Cortex of kidney (tissue), 1 donor: ENCODE measurements at places on chromosomes 12 and 14.

- DNase-seq: no peak
Measured at GRCh38 chr12:101619858-101620761, 25.3 kb downstream of the MYBPC1 start.

DNA sequence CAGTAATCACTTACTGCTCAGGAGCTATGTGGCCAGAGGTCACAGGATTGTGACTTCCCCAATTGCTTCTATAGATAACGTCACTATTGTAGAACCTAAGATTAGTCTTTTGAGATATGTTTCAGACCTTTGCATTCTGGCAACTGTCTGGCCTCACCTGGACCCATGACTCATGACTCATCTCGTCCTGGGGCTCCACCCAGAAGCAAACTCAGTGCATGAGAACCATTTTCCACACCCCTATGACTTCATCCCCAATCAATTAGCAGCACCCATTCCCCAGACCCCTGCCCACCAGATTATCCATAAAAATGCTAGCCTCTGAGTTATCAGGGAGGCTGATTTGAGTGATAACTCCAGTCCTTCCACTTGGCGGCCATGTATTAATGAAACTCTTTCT is 186.9 kb downstream of the EMP1 start:
- DNase-seq: no peak

DNA sequence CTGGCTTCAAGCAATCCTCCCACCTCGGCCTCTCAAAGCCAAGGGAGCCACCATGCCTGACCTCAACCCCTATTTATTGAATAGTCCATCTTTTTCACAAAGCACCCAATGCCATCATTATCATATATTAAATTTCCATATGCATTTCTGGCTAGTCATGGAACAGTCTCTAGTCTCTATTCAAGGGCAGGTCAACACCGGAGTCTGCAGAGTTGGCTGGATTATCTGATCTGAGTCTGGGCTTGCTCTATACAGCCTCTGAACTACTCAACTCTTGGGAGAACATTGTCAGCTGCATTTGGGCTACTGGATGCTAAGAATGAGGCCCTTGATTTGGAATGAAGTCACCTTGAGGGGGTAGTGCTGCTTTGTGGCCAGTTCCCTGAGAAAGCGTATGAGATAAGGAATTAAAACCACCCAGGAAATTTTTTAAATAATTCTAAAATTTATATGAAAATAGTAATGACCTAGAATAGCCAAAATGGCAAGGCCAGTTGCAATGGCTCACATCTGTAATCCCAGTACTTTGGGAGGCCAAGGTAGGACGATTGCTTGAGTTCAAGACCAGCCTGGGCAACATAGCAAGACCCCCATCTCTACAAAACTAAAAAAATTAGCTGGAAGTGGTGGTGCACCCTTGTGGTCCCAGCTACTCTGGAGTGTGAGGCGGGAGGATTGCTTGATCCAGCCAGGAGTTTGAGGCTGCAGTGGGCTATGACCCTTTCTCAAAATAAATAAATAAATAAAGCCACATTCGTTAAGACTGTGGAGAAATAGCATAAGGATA is 6.9 kb upstream of the NAA25 start:
- no peak for DNase-seq

GRCh38 chr12:47562201-47562600 is 143.6 kb downstream of the RPAP3 start:
- no peak for DNase-seq

- DNase-seq: no peak
Measured at GRCh38 chr14:55706365-55706684, 126.3 kb downstream of the KTN1 start.

- no peak for DNase-seq
Measured at GRCh38 chr12:23816394-23816851, 133.0 kb downstream of the SOX5 start.

- no peak for DNase-seq
Measured at GRCh38 chr12:12156828-12157227, 86.1 kb downstream of the BCL2L14 start.

GRCh38 chr12:18153826-18154225 is 63.8 kb upstream of the RERGL start:
- DNase-seq: no peak

DNA sequence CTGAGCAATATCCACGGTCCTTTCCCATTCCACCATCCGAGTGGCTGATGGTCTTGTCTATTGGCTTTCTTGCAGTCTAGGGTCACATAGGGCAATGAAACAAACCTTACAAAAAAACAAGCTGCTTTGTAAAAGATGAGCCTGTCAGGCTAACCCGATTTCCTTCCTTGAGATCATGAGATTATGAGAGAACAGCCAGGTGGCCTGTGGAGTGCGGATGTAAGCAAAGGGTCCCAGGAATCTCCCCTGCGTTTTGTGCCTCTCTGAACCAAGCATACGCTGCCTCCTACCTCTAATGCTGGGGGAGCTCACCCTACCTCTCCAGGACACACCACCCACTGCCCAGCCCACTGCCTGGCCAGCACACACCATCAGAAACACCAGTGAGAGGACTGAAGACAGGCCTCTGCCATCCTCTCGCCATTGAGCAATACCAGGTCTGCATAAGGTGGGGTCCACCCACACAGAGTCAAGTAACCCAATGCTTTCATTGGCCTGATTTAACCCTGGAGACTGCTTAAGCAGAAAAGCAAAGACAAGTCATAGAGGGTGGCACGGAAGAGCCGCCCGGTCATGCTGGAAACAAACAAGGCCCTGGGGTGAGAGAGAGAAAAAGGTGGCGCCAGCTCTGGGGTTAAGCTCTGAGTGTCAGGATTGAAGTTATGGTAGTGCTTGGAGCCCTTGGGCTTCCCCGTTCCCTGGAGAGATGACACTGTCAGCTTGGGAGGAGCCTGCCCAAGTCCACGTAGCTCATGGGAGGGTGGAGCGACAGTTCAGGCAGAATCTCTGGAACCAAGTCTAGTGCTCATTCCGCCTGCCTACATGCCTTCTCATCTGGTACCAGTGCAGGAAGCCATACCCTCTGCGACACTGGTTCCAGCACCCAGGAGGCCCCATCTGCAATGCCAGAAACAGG is 46.6 kb downstream of the CALM1 start:
- DNase-seq: no peak

DNA sequence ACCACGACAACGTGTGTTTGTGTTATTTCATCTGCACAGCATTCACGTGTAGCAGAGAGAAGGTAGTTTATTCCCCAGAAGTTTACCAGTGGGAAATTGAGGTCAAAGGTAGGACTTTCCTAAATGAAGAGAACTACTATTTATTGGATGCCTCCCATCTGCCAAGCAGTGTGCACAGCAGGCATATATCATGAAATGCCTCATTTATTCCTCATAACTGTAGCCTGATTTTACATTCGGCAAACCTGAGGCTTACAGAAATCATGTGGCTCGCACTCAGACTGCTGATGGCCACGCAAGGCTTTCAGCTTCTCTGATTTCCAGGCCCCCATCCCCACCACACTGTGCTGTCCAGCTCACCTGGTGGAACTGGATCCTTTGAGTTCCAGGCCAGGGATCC is 33.5 kb downstream of the NTF3 start:
- no peak for DNase-seq

DNA sequence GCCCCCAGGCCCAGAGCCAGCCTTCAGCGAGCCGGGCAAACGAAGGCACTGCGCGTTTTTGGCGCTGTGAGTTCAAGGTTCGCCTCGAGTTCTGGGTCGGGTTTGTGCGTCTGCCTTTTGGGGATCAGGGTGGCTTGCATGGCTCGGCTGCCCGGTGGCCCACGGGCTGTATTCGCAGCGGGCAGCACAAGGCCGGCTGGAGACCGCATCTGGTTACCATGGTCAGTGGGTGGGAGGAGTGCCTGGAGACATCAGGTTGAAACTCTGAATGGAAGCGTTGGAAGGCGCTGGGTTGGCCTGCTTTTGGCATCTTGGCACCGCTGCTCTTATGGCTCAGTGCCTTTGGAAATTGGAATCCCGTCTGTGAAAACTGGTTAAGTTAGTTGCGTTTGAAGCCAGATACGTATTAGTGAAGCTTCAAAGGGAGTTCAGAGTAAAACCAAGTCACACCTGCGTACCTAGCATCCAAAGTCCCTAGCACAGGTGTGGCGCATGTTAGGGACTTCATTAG is 50.9 kb downstream of the SNAPC1 start:
- DNase-seq: no peak

GRCh38 chr12:95074766-95075165 is 1.3 kb upstream of the NR2C1 start:
- DNase-seq: no peak

DNA sequence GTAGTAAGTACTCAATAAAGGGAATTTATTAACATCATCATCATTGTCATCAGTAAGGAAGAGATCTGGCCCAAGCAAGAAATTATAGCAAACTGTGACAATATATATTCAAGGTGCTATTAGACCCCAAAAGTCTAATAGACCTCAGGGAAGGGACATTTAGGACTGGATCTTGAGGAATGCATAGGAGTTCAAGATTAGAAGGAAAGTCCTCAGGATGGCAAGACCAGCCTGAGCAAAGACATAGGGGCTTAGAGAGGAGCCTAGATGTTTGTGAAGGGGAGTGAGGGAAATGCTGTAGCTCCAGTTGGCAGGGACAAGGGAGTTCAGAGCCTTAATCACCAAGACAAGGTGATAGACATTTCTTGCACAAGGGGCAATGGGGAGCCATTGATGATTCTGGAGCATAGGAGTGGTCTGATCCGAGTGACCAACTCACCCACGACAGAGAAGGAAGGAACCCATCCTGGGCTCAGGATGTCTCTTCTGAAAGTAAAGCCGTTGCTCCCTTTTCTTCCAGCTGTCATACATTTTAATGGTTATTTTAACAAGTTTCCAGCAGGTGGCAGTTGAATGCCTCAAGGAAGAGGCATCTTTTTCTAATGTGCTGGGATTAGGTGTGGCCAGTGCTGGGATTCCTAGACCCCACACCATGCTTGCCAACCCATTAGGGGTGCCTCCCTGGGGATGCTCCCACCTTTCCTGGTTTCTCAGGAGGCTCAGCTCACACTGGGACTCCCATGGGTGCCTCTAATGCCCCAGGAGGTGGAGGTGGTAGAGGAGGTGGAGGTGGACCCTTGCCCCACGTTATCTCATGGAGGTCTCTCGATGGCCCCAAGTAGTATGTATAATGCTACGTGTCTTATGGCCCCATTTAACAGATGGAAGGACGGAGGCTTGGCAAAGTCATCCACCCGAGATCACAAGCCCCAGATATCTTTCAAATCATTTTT is 37.8 kb downstream of the PHETA1 start:
- no peak for DNase-seq

GRCh38 chr14:105181549-105182295 is 610 bp upstream of the NUDT14 start:
- DNase-seq: no peak

DNA sequence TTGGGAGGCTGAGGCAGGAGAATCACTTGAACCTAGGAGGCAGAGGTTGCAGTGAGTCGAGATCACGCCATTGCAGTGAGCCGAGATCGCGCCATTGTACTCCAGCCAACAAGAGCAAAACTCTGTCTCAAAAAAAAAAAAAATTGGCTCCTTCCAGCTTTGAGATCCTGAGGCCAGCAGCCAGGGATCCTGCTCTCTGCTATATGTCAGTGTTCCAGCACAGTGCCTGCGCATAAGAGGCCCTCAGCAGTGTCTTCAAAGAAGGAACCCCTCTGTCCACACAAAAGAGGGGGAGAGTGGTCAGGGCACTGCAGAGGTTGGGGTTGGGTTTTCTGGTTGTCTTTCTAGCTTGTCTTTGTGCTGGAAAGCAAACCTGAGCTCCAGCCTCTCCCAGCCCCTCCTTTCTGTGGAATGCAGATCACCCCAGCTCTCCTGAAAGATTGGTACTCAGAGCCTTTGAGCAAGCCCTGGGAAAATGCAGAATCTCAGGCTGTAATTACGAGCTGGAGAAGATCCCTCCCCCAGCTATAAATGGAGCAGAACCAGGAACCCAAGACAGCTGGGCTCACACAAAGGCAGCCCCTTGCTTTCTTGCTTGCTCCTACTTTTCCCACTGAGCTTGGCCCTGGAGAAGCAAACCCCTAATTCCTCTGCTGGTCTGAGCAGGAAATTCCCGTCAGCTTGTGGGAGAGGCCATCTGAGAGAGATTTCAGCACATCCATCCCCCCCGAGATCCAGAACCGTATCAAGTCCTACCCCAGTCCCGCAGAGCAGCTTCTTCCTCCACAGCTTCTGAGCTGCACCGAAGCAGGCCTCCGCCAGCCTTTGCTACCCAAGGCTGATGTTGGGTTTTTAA is 205.7 kb downstream of the ZFP36L1 start:
- DNase-seq: no peak

DNA sequence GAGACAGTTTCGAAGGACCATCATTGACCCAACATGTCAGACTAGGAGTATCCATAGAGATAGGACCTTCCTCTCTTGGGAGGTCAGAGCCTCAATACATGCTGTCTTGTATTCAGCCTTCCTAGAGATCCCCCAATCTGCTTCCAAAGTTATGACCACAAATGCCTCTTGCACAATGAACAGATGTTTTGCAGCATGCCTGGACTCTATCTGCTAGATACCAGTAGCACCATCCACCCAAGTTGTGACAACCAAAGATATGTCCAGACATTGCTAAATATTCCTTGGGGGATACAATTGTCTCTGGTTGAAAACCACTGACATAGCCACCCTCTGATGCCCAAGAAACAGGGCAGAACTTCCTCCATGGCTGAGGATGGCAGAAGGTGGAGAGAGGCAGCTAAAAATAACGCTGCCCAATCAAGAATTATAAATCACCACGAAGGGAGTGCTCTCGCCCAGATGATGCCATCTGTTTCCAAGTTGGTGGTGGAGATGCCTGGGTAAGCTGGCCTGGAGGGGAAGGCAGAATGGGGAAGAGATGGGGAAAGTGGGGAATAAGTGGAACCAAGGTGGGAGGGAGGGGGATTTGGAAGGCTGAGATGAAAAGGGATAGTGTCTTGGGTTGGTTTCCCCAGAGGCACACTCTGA is 42.9 kb upstream of the NOS1 start:
- DNase-seq: no peak

GRCh38 chr14:34930591-34931091 is 52.2 kb upstream of the SRP54 start:
- DNase-seq: no peak

DNA sequence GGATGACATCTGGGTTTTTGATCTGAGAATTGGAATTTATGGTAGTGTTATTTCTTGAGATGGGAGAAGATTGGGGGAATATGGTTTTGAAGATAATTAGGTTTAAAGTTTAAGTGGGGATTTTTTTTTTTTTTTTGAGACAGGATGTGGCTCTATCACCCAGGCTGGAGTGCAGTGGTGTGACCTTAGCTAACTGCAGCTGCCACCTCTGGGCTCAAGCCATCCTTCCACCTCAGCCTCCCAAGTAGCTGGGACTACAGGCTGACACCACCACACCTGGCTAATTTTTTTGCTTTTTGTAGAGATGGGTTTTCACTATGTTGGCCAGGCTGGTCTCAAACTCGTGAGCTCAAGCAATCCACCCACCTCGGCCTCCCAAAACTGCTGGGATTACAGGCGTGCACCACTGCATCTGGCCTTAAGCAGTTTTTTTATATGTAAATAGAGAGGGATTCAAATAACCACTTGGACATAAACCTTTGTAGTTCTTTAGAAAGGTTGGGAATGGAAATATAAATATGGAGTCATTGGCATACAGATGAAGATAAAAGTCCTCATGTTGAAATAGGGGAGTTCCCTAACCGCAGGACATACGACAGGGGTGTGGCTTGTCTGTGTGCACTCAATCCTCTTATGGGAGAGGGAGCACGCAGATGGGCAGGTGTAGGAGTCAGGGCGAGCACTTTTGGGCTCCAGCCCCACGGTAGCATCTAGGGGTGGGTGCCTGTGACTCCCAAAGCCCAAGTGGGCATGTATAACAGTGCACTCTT is 4.7 kb downstream of the LIN52 start:
- DNase-seq: no peak
